ENCODE measurements at places on chromosomes 4 and X.

DNA sequence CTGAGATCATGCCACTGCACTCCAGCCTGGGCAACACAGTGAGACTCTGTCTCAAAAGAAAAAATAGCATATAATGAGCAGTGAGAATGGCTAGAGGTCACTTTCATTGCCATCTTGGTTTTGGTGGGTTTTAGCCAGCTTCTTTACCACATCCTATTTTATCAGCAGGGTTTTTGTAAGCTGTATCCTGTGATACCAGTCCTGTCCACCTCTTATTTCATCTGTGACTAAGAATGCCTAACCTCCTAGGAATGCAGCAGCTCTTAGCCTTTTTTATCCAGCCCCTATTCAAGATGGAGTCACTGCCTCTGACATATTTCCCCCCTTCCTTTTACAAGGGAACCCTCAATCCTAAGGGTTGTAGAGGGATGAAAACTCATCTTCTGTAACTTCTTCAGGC is 26.1 kb upstream of the IGFBP7 start:
- DNase-seq = no peak

GRCh38 chr4:74120086-74120485 is 21.1 kb upstream of the CXCL2 start:
- no peak for DNase-seq

DNA sequence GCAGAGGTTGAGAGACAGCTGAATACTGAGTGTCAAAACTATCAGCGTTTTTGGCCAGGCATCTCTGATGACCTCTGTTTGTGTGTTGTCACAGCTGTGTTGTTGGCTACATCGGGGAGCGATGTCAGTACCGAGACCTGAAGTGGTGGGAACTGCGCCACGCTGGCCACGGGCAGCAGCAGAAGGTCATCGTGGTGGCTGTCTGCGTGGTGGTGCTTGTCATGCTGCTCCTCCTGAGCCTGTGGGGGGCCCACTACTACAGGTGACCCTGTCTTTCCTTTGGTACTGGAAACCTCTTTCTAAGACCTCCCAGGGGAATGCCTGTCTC is 86.9 kb downstream of the EGF start:
- no peak for DNase-seq

DNA sequence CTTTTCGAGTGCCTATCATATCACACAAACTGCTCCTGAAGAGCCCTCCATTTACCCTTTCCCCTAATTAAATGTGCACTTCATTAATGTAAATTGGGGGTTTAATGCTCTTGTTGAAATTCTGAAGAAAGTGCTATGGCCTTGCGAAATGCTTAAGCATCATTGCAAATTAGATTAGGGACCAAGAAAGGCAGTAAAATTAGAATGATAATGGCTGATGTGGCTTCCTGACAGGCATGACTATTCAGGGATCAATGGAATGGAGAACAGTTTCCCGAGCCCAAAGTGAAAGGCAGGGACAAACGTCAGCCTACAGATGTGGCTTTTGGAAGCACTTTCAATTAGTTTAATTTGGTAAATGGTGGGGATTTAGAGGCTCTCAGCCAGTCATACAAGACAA is 120.1 kb downstream of the NKX6-1 start:
- no peak for DNase-seq

DNA sequence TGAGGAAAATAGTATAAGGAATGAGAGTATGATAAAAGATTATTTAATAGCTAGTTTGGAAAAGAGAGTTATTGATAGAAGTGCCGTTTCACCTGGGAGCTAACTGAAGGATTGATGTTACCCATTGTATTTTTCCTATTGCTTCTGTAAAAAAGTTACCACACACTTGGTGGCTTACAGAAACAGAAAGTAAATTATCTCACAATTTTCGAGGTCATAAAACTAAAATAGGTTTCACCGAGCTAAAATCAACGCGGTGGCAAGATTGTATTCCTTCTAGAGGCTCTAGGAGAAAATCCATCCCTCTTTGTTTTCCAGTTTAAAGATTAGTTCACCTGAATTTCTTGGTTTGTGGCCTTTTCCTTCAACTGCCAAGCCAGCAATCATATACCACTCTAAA is 11.1 kb upstream of the TRAM1L1 start:
- DNase-seq = no peak

DNA sequence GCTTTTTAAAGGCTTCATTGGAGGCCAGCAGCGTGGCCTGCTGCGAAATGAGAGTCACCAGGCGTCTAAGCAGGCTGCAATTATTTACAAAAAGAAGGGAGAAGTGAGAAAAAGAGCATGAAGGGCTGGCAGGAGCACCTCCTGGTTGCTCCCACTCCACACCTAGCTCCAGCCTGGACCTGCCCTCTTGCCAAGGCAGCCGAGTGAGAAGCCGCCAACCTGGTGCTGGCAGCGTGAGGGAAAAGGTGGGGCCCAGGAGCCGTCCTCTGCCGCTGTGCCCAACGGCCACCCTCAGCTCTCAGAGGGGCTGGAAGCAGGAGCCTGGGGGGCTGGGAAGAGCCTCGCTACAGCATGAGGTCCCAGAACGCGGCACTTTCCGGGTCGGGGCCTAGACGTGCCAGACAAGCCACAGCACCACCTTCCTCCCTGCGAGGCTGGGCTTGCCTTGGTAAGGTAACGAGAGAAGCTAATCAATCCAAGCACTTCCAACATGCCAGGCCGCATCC is 16.3 kb downstream of the SLC6A8 start:
- DNase-seq = no peak
